ENCODE measurements at places on chromosomes 13 and 19.

GRCh38 chr13:33208290-33209220 is 77.0 kb downstream of the STARD13 start:
- no peak for DNase-seq

GRCh38 chr13:44807449-44808034 is 181.7 kb downstream of the NUFIP1 start:
- DNase-seq, result no peak

DNA sequence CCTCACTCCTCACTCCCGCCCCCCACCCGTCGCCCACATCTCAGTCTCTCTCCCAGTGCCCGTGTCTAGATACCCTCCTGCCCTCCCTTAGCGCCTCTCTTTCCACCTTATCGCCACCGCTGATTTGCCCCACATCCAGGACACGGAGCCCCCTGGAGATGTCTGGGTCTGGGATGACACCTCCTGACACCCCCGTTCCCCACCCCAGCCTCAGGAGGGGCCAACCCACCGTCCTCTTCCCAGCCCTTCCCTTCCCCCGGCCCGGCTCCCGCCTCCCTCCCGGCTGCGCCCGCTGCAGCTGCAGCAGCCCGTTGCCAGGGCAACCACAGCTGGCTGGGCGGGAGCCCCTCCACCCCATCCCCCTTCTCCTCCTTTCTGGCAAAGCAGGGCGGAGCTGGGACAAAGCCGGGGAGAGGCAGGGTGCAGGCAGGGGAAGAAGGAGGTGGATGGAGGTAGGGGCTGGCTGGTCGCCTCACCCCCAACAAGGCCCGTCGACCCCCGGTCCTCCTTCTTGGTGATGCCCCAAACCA is 13.5 kb downstream of the DPF1 start:
- no peak for DNase-seq

GRCh38 chr13:113657851-113658741 is at the start of gene ATP4B:
Gene ATP4B (minus strand): TSS chr13:113658198. CDS start chr13:113658144, 54 bp downstream.
- no peak for DNase-seq

GRCh38 chr13:85278851-85279250 is 520.4 kb downstream of the SLITRK6 start:
- DNase-seq, result no peak

DNA sequence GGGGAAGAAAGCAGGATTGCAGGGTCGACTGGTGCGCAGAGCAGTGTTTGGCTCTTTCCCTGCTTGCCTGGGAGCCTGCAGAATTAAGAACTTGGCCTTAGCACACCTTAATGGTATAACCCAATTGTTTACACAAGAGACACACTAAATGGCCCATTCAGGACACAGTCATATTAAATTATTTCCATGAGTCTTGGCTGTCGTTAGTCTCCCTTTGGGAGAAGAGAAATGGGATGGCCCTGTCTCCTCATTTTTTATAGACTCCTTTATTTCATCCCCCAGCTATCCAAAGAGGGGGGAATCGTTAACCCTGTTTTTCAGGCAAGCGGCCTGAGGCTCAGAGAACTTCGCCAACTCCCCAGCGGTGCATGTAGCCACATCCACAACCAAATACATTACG is 282.5 kb downstream of the SUCLA2 start:
- DNase-seq, result no peak

GRCh38 chr19:14786421-14786851 is 8.1 kb upstream of the ADGRE2 start:
- DNase-seq, result no peak

- DNase-seq, result no peak
Measured at GRCh38 chr13:57675526-57675925, 44.0 kb downstream of the PCDH17 start.

GRCh38 chr19:7734220-7735203 is 2.6 kb upstream of the CLEC4G start:
- no peak for DNase-seq

DNA sequence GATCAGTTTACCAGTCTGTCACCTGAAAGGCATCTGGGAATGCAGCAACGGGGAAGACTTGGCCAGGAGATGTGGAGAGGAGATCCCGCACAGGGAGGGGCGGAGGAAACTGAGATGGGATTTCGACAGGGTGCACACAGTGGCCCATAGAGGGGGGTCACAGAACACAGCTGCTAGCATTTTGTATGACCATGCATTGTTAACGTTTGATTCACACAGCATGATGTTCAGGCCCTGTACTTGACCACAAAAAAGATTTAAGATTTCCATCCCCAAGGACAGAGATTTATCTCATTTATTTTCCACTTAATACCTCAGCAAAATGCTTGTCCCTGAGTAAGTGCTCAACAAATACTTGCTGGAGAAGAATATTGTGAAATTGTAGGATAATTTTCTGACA is 63.2 kb downstream of the RAB20 start:
- DNase-seq, result no peak

DNA sequence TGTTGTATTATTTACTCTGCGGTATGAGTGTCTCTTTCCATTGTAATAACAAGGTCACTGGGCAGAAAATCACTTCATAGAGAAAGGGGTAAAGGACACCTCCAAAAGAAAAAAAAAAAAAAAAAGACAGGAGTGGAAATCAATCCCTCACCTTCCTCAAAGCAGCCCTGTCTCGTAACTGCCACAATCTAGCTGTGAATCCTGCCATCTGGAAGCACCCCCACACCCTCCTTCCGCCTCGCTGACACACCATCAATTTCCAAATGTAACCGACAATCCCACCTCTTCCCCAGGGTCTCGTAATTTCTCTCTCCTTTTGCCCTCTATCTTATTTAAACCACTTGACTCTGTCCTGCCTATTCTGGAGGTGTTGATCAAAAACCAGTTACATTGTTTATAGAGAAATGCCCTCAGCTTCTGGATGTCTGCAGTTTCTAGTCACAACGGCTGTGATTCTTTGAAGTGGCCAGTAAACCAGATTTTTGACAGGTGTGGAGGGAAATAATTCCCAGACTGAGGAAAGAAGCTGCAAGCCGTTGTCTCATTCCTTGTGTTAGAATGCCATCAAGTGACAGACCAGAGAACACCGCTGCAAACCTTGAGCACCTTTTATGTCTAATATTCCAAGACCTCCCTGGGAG is 9.1 kb upstream of the POP4 start:
- no peak for DNase-seq

DNA sequence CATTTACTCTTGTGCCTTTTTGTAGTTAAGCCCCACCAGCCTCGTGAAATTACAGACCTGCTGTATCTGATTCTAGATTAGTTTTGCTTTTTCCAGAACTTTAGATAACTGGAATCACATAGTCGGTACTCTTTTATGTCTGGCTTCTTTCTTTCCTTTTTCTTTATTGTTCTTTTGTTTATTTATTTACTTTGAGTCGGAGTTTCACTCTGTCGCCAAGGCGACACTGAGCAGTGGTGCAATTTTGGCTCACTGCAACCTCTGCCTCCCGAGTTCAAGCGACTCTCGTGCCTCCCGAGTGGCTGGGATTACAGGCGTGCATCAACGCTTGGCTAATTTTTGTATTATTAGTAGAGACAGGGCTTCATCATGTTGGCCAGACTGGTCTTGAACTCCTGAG is 6.0 kb upstream of the NCCRP1 start:
- DNase-seq, result no peak

DNA sequence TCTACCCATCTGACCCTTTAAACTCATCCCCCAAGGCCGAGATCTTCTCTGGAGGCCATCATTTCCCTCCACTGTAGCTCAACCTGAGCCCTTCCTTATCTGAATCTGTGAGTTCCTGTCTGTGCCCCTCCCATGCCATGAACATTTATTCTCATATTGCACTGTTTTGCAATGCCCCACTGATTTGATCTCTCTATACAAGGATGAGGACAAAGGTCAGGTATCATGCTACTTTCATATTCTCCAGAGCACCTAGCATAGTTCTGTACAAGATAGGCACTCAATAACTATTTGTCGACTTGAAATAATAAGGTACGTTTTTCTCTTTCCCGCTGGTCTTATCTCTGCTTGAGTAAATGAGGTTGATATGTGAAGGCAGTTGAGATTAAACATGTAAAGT is 135.5 kb downstream of the KLF5 start:
- DNase-seq, result no peak

DNA sequence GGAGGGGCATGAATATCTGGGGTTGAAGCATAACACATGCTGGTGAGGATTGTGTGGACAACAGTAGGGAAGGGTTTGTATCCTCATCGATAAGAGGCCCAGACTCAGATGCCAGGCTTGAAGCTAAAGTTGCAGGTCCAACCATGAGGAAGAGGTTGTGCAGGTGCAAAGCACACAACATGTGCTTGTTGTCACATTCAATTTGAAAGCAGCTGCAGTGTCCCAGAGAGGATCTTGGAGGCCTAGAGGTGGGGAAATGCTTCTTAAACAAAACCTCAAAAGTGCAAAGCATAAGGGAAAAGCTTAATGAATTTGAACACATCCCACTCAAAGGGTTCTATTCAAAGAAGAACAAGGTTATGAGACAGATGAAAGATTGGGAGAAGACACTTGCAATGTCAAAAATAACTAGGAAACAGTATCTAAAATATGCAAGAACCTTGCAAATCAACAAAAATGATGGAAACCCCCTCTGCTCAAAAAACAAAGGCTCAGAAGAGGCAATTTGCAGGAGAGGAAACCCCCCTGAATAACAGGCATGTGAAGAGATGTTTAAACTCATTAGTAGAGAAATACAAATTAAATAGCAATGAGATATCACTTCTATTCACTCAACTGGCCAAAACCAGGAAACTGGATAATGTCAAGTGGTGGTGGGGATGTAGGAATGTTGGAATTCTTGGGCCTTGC is 187.1 kb downstream of the KATNAL1 start:
- DNase-seq, result no peak

DNA sequence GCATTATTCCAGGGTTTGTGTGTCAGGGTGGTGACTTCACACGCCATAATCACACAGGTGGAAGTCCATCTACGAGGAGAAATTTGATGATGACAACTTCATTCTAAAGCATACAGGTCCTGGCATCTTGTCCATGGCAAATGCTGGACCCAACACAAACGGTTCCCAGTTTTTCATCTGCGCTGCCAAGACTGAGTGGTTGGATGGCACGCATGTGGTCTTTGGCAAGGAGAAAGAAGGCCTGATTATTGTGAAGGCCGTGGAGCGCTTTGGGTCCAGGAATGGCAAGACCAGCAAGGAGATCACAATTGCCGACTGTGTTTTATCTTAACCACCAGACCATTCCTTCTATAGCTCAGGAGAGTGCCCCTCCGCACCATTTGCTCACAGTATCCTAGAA is 18.2 kb upstream of the SLC25A30 start:
- DNase-seq, result no peak

- no peak for DNase-seq
Measured at GRCh38 chr19:51807925-51808324, 13.0 kb downstream of the FPR3 start.

DNA sequence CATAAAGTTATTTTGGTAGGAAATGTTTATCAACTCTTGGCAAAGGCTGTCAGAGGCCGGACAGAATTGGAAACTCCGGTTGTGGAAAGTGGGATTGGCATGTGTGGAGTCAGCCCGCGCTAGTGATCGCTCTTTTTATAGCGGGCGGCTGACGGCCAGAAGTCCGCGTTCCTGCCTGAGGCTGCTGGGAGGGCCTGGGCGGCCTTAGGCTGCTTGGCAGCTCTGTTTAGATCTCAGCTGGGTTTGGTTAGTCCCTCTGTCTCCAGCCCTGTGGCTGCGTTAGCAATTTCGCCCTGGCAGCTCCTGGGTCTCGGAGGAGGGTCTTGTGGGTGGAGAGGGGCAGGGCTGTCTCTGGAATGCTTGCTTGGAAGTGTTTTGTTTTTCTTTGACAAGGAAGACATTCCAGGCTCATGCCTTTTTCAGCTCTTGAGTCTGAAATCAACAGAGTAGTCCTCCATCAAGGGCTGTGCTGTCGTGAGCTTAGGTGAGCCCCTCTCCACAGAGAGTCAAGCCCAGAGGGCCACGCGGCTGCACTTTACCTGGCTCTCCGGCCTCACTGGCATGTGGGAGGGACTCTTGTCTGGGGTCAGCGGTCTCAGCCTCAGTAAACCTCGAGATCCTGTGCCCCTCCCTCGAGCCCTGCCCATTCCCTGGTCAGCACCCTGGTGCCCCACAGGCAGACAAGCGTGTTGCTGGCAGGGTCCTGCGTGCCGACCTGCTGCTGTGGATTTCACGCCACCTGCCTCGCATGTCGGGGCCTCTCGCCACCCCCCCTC is 22.5 kb downstream of the DOT1L start:
- no peak for DNase-seq

DNA sequence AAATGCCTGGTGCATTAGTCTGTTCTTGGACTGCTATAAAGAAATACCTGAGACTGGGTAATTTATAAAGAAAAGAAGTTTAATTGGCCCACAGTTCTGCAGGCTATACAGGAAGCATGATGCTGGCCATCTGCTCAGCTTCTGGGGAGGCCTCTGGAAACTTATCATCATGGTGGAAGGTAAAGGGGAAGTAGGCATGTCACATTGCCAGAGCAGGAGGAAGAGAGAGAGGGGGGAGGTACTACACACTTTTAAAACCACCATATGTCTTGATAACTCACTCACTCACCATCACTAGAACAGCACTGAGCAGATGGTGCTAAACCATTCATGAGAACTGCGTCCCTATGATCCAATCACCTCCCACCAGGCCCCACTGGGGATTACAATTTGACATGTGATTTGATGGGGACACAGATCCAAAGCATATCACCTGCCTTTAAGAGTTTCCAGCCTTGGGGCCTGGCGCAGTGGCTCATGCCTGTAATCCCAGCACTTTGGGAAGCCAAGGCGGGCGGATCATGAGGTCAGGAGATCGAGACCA is 219.0 kb downstream of the KATNAL1 start:
- no peak for DNase-seq

GRCh38 chr13:79386125-79386826 is 19.8 kb downstream of the RBM26 start:
- no peak for DNase-seq

DNA sequence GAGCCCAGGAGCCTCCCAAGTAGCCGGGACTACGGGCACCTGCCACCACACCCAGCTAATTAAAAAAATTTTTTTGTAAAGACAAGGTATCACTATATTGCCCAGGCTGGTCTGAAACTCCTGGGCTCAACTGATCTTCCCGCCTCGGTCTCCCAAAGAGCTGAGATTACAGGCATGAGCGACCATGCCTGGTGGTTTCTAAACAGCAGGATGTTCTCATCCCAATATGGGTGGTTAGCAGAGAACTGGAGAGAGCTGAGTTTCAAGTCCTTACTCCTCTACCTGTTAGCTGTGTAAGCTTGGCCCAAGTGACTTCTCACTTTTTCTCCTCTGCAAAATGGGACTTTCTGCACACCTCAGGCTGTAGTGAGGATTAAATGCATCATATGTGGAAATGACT is 8.0 kb downstream of the TMEM91 start:
- DNase-seq, result no peak
